ENCODE measurements at places on chromosomes 4 and X. TPM values are rescaled to one million over a fixed set of nuclear protein-coding genes. Genes with fewer than 3 reads are reported as not detected.

Gene DGKQ
- 5.8 TPM for total RNA-seq

Gene CCDC158
- not detected for total RNA-seq

GRCh38 chr4:53484911-53485657 lies 106.2 kb downstream of the LNX1 start:
- H3K27me3 ChIP-seq: no peaks in the 10 kb centered on the region
- peaks cover 12% of the 10 kb centered on the region for H3K36me3 ChIP-seq
- no peak overlapping the region for H3K4me3 ChIP-seq
- DNase-seq: no peak

- H3K4me3 ChIP-seq: no peak overlapping the region
- no peak for DNase-seq
- no peaks in the 10 kb centered on the region for H3K4me1 ChIP-seq
- H3K36me3 ChIP-seq: no peaks in the 10 kb centered on the region
- no peaks in the 10 kb centered on the region for H3K27me3 ChIP-seq
Observed at GRCh38 chrX:95055991-95056390, 1382.0 kb downstream of the FAM133A start.

DNA sequence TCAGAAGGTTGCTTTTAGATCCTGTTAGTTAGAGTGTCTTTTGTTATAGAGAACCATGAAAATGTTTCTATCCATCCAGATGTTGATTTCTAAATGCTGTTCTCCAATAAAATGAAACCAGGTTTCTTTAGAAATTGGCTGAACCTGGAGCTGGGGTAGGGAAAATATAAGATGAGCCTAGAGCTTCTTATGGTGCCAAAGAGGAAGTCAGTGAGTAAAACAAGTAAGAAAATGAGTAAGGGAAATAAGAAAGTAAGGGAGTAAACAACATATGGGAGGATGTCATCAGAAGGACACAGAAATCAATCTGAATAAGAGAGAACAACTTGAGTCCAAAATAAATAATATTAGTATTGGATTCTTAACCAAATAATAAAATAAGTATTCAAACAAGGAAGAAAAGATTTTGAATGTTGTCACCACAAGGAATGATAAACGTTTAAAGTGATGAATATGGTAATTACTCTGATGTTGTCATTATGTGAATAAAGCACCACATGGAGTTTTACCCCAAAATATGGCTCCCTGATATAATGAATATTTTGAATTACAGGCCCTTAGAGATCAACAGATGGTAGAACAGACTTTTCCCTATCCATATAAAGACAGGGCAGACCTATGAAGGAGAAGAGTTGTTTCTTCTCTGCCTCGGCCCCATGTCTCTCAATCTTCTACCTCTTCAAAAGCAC lies 506.1 kb downstream of the IL15 start:
- H3K27ac ChIP-seq: no peak overlapping the region
- H3K36me3 ChIP-seq: no peaks in the 10 kb centered on the region
- no peak overlapping the region for H3K4me3 ChIP-seq
- H3K27me3 ChIP-seq: no peaks in the 10 kb centered on the region

DNA sequence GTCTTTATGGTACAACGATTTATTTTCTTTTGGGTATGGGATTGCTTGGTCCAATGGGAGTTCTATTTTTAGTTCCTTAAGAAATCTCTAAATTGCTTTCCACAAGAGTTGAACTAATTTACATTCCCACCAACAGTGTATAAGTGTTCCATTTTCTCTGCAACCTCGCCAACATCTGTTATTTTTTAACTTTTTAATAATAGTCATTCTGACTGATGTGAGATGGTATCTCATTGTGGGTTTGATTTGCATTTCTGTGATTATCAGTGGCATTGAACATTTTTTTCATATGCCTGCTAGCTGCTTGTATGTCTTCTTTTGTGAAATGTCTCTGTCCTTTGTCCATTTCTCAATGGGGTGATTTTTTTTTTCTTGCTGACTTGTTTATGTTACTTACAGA lies 42.8 kb downstream of the UCHL1 start:
- DNase-seq: no peak
- H3K4me3 ChIP-seq: no peak overlapping the region
- no peaks in the 10 kb centered on the region for H3K4me1 ChIP-seq
- H3K36me3 ChIP-seq: no peaks in the 10 kb centered on the region

GRCh38 chr4:100295792-100296191 lies 105.5 kb upstream of the DDIT4L start:
- no peaks in the 10 kb centered on the region for H3K36me3 ChIP-seq
- H3K27me3 ChIP-seq: no peaks in the 10 kb centered on the region
- no peaks in the 10 kb centered on the region for H3K4me1 ChIP-seq
- H3K27ac ChIP-seq: no peak overlapping the region
- DNase-seq: no peak

- H3K36me3 ChIP-seq: no peaks in the 10 kb centered on the region
- no peaks in the 10 kb centered on the region for H3K4me1 ChIP-seq
- H3K4me3 ChIP-seq: no peak overlapping the region
- no peak for DNase-seq
- no peaks in the 10 kb centered on the region for H3K27me3 ChIP-seq
Observed at GRCh38 chr4:185941461-185941860, 127.5 kb upstream of the TLR3 start.

All from stomach (tissue), 19 donors.